ENCODE measurements at places on chromosomes 7 and 10.

- DNase-seq: no peak
These were observed 159.5 kb downstream of the PPP1R9A start for GRCh38 chr7:95066737-95067530.

DNA sequence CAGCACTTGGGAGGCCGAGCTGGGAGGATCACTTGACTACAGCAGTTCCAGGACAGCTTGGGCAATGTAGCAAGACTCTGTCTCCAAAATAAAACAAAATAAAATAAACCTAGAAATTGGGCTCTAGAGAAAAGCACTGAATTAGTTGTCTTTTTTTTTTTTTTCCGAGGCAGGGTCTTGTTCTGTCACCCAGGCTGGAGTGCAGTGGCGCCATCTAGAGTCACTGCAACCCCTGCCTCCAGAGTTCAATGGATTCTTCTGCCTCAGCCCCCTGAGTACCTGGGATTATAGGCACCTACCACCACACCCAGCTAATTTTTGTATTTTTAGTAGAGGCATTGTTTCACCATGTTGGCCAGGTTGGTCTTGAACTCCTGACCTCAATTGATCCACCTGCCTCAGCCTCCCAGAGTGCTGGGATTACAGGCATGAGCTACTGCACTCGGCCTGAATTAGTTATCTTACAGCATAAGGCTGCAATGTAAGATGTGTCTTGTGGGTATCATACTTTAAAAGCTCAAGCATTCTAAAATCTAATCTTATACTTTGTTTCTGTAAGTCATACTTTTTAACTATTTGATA, 12.8 kb downstream of the MEIG1 start:
- DNase-seq: no peak

DNA sequence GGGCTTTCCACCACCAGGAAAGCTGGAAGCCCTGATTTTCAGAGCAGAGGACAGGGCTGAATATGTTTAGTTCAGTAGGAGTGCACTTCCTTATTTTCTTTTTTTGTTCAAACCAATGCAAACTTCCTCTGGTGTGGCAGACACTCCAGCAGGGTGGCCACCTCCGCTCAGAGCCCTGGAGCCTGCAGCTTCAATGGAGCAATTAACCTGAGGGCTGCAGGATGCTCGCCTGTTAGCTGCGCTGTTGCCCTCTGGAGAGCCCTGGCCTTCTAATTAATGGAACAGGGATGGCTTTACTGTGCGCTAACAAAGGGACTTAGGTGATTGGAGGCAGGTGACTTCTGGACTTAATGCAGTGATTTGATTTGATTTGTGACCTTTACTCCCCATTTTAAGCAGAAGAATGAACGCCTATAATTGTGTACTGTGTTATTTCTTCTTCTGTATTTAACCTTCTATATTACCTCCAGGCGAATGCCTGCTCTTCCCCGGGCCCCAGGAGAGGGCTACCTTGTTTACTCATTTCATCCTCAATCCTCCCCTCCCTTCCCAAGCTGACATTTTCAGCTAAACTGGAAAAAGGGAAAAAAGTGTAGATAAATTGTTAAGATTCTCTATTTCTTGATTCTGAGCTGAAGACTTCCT, 123.0 kb upstream of the CTBP2 start:
- peak; percentile 20 for DNase-seq

DNA sequence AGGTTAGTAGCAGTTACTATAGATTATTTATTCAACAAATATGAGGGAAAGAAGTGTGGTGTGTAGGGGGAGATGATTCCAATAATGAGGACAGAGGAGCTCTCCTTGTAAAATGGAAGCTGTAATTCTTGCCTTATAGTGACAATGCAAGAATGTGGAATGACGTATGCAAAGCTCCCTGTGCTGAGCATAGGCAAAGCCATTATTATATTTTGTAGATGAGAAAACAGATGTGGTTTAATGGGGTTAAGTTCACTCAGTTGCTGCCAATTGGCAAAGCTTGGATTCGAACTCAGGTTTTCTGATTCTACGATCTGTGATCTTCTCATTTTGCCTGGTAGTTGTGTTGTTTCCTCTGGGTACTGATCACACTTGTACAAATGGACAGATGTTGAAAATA, 153.3 kb downstream of the LSMEM1 start:
- DNase-seq: no peak

DNA sequence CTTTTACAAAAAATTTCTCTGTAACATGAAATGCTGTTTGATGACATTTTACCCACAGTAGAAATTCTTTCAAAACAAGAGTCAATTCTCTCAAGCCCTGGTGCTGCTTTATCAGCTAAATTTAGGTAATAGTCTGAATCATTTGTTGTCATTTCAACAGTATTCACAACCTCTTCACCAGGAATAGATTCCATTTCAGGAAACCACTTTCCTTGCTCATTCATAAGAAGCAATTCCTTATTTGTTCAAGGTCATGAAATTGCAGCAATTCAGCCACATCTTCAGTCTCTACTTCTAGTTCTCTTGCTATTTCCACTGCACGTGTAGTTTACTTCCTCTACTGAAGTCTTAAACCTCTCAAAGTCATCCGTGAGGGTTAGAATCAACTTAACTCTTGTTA, 14.1 kb downstream of the STAG3 start:
- DNase-seq: no peak

DNA sequence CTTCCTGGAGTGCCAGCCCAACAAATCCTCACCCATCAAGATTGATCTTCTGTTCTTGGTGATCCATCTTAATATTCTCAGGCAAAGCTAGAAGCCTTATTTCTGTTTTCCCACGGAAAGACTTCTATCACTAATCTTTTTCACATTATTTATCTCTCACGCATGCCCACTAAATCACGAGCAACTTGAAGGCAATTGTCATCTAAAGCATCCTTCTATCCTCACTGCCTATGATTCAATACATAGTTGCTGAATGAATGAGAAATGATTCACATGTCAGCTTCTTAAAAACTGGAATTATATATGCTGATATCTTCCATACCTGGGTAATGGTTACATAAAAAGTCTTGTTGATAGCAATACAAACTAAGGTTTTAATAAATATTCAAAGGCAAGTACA, 12.6 kb upstream of the COL1A2 start:
- DNase-seq: no peak

GRCh38 chr10:10803278-10803677, 214.4 kb upstream of the CELF2 start:
- peak; percentile 21 for DNase-seq

DNA sequence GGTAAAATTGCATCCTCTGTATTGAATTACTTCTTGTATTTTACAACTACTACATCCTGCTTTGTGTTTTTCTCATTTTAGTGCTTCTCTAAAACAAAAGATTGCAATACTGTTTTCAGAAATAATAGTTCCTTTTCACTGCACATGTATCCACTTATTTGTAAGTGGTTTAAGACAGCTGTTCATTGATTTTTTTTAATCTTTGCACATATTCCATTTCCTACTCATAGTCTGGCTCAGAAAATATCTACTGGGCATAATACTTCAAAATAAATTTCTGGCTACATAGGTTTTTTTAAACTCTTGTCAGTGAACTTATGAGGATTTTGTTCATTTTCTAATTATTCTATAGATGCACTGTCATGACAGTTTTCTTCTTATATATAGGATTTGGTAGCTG, 54.8 kb downstream of the SND1 start:
- DNase-seq: no peak

GRCh38 chr10:131804551-131805295, 96.1 kb upstream of the PPP2R2D start:
- DNase-seq: no peak

GRCh38 chr10:132677473-132678227, 108.3 kb downstream of the NKX6-2 start:
- DNase-seq: no peak

DNA sequence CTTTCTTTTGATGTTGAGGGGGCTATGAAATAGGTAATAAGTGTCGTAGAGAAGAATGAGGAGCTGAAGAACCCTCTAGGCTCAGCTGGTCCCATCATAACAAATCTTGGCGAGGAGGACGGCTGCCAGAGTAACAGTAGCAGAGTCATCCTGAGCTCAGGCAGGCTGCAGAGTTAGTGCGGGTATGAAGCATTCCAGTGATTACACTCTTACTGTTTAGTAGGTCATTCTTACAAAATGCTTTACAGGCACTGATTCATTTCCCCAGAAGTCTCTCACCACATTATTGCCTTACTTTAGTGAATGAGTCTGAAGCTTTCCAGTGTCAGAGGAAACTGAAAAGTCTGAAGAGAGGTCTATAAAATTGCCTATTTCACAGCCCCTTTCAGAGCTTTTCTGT, 43.9 kb upstream of the GPR158 start:
- DNase-seq: no peak
